ENCODE measurements at places on chromosomes 6 and 20.
A peak's percentile ranks its signal among the peaks of the same experiment; 100 is the strongest.

DNA sequence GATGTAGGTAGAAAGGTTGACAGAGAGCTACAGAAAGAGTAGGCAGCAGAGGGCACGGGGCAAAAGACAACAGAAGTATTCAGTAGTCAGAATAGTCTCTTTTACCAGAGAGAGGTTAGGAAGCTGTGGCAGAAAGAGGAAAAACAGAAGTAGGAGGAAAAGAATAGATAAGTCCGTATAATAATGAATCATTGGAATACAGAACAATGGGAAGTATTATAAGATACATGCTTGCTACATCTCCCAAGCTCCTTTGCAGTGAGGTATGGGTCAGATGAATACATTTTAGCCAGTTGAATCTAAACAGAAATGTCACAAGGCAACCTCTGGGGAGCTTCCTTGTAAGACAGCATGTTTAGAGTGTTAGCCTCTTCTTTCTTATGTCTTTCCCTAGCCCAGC is 570.5 kb upstream of the CITED2 start:
- DNase-seq = no peak

GRCh38 chr6:78908621-78909020 is 41.3 kb downstream of the IRAK1BP1 start:
- no peak for DNase-seq

- no peak for DNase-seq
Observed at GRCh38 chr6:150279533-150279932, 89.3 kb upstream of the IYD start.

- DNase-seq = no peak
Observed at GRCh38 chr6:1917626-1918371, 308.1 kb downstream of the FOXC1 start.

DNA sequence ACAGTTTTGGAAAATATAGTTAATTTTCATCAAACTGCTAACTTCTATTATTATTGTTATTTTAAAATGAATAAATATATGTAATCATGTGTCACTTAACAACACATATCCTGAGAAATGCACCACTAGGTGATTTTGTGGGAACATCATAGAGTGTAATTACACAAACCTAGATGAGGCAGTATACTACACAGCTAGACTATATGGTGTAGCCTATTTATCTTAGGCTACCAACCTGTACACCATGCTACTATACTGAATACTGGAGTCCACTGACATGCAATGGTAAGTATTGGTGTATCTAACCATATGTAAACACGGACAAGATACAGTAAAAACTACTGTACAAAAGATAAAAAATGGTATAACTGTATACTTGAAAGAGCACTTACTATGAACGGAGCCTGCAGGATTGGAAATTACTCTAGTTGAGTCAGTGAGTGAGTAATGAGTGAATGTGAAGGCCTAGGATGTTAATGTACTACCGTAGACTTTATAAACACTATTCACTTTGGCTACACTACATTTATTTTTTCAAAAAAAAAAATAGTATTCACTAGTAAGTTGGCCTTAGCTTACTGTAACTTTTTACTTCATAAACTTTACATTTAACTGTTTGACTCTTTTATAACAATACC is 72.4 kb downstream of the ASCC3 start:
- no peak for DNase-seq

DNA sequence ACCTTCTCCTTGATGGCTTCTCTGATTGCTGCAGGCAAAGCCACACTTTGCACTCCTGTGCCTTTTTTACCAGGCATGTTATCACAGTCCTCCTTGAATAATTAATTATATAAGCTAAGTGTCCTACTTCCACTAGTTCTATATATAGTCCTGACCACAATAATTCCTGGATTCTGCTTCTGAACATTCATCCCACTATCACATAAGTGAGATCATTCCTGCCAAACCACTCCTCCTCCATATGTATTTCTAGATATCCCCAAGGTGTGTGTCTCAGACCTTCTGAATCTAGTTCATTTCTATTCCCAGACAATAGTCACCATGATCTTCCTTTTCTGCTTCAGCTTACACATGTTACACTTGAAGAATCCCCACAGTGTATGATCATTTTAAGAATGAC is 1237.5 kb upstream of the MAP3K7 start:
- DNase-seq = no peak

GRCh38 chr20:5491455-5491854 is 174.7 kb upstream of the PROKR2 start:
- no peak for DNase-seq

GRCh38 chr20:15498926-15499325 is 1074.3 kb downstream of the KIF16B start:
- no peak for DNase-seq

- DNase-seq = no peak
Observed at GRCh38 chr6:76834399-76834798, 628.9 kb downstream of the HTR1B start.

- DNase-seq = no peak
Observed at GRCh38 chr20:62193079-62194025, 10.5 kb downstream of the MTG2 start.

- no peak for DNase-seq
Observed at GRCh38 chr6:101110814-101111213, 229.7 kb upstream of the ASCC3 start.

GRCh38 chr6:109087661-109088264 is 6.9 kb downstream of the SESN1 start:
- no peak for DNase-seq

GRCh38 chr20:35823147-35823546 is 51.3 kb downstream of the PHF20 start:
- no peak for DNase-seq

DNA sequence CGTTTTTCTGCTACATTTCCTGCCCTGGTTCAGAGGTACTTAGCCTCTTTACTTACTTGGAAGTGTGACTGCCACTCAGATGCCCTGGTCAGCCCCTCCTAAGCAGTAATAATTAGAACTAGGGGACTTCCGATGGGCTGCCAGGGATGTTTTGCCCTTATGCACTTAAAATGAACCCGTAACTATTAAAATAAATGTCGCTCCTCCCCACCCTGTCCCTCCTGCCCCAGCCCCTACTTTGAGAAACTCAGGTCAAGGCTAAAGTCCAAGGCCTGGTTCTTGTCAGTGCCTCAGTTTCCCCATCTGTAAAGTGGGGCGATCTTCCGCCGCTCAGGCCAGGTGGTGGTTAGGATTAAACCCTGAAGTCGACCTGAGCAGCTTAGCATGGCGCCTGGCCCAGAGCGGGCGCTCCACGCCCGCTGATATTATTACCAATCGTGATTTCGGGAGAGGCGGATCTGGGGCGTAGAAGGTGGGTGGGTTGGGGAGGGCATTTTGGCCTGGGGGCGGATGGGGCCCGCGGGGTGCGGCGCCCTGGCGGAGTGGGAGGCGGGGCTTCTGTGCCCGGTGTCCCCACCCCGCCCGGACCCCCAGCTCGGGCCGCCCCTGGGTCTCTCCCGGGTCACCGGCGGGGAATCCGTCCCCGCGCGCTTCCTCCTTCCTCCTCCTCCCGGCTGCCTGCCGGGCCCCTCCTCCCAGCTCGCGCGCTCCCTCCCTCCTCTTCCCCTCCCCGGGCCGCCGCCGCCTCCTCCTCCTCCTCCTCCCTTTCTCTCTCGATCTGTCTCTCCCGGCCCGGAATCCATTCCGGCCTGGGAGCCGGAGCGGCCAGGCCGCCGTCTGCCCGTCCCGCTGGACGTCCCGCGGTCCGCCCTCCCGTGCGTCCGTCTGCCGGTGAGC is at the start of gene SRC:
TSS of gene SRC (plus strand) at position 802 of the 897 bp plus-strand sequence. CDS start 38,014 bp downstream, outside the sequence.
- peak; percentile 15 for DNase-seq

DNA sequence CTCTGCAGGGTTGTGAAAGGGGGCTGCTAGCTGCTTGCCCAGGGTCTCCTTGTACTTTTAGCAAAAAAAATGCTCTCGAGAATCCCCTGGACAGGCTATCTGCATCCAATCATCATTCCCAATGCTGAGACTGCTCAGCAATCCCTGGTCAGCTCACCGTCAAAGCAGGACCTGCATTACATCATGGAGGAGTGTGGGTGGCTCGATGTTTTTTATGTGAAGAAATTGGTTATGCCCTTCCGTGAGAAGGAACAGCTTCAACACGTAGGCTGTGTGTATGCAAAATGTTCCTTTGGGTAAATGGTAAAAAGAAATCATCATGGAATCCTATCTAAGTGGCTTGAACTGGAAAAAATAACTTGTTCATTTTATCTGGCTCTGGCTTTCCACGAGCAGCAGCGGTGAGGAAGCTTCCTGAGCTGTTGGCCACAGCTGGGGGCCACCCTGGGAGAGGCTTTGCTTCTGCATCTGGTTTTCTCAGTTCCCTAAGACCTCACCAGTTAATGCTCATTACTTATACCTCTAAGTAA is 111.4 kb downstream of the FYN start:
- no peak for DNase-seq

GRCh38 chr20:34997131-34997561 is 41.5 kb downstream of the MYH7B start:
- no peak for DNase-seq

DNA sequence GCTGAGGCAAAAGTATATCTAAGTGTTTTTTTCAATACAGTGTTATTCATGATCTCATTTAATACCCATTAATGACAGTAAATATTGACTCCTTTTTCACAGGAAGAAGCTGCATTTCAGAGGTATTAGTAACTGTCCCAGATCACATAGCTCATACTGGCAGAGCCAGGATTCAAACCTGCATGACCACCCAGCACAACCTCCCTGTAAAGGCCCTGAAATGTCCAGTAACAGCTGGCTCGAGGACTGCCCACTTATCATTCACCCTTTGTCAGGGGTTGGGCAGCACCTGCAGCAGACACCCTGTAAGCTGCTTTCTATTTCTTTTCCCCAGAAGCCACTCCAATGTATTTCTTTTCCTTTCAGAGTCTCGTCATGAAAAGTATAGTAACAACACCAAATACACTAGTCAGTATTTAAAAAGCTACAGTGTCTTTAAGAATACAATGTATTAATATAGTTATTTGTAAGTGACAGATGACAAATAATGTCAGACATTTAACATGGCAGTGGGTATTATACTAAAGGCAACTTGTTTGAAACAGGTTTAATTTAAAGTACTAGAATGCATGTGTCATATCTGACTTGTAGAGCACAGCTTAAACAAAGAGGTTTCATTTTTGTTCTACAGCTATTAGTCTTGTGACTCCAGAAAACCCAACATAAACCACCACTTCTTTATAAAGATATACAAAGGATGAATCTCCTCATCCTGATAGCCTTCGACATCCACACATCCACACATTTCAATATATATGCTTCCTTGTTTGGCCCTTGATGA is 841.6 kb upstream of the GJE1 start:
- no peak for DNase-seq

DNA sequence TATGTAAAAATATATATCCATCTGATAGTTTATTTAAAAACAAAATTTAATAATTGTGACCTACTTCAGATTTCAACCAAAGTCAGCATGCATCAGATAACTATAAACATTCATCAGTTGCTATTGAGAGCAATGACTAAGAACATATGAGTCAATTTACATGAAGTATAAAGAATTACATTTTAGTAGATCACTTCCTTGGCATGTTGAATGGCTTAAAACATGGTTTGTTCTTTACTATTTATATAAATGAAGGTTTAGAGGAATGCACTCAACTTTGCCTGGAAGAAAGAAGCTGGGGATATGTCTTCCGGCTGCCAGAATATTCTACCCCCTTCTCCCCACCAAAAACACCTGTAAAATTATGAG is 6.4 kb upstream of the FAM217A start:
- no peak for DNase-seq

GRCh38 chr20:63529861-63530787 is 7.1 kb downstream of the PTK6 start:
- DNase-seq = no peak

- no peak for DNase-seq
Observed at GRCh38 chr6:72824833-72825232, 203.0 kb downstream of the KCNQ5 start.

DNA sequence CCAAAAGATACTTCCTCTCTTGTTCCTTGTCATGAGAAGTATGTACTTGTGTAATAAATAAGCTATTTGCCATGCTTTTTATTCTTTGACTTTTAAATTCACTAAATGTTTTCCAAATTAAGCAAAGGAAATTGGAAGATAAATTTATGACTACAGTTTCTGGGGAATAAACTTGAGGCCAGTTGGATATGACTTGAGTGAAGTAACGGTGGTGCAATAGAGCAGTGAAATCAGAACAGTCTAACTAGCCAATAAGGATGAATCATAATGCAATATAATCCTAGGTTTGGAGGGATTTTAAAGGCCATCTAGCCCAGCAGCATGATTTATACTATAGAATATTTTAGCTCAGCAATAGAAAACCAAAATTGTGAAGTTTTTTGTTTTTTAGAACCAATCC is 183.8 kb upstream of the TCF21 start:
- DNase-seq = no peak

DNA sequence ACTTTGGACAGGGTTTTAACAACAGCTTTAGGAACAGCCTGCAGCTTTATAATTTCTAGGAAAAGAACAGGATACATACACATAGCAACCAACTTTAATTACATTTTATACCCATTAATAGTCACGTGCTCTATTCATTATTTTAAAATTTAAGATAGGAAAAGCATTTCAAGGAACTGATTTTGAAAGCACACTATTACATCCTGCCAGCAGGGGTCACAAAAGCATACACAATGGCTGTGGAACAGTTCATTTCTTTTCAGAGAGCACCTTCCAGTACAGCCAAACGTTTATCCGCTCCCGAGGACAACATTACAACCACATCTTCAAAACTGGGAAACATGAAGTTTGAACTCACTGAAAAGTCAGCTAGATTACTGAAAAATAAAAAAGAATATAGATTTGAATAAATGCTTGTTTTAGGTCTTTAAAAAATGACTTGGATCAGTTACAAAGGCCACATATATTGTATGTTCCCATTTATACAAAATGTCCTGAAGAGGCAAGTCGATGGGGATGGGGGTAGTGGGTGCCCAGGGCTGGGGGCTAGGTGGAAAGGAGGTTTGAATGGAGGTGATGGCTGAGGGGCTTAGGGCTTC is 104.6 kb upstream of the EXOC2 start:
- DNase-seq = no peak

- no peak for DNase-seq
Observed at GRCh38 chr6:97195117-97195516, 87.9 kb downstream of the MMS22L start.

DNA sequence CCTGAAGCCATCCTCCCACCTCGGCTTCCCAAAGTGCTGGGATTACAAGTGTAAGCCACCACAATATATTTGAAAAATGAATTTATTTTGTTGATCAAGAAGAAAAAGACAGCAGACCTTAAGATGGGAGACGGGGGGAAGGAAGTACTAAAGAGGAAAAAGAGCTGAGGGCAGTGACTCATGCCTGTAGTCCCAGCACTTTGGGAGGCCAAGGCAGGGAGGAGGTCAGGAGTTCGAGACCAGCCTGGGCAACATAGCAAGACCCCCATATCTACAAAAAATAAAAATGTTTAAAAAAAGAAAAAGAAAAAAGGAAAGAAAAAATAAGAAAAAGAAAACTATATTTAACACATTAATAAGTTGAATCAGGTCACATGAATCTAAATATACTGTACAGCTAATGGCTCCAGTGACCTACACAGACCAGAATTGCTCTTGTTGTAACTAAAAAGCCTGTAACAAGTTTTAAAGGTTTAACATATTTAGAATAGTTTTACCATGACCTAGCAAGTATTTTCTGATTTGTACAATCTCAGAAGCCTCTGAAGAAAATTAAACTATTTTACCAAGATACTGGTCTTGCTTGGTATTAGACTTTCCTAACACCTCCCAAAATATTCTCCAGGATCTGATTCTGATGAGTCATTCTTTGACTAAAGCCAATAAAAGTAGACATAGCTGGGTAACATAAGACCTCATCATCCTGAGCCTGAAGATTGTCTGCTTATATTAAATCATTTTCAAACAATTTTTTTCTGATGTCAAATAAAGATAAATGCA is 4.3 kb upstream of the AKIRIN2 start:
- no peak for DNase-seq

GRCh38 chr20:23302386-23302785 is 48.2 kb upstream of the NXT1 start:
- no peak for DNase-seq

- no peak for DNase-seq
Observed at GRCh38 chr6:30836431-30836866, 47.9 kb upstream of the DDR1 start.

Data from activated T-helper 2 cell treated with anti-CD3 and anti-CD28 coated beads, Interferon-gamma antibody, Interleukin-2, Interleukin-4, amounts not matched to agents 10 μg/mL and 5 μg/mL and 100 μg/mL, durations not matched to agents 14 hours and 24 hours and 36 hours (primary cell).